ENCODE measurements at places on chromosomes 3 and 15.

GRCh38 chr15:53962646-53963561 lies 15.3 kb upstream of the UNC13C start:
- peak; percentile 26 for DNase-seq

DNA sequence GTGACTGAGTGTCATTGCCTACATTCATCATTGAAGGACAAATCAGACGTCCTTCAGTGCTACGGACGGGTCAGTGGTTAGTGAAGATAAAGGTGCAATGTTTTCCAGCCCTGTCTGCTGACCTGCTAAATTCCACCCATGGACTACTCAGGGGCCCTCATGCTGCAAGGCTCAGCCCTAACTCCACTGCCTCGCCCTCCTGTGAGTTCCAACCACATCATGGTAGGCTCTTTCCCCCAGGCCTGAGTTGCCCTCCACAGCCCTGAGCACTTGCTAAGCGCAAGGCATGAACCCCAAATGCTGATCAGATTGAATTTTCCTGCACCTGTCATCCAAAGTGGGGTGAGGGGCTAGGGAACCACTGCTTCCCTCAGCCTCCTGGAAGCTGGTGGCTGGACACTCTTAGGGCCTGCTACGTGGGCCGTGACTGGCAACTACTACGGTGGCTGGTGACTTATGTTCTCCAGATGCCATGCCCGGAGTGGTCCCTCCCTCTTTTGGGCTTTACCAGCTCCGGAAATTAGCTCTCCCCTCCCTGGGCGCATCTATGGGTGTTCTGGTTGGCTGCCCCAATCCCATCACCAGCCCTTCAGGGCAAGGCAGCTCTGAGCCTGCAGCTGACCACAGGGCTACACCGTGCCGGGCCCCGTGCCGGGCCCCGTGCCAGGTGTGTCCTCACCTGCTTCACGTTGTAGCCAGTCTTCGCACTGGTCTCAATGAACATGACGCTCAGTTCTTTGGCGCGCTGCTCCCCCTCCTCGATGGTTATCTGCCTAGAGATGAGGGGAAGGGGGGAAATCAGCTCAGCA lies 32.1 kb downstream of the SRPRB start:
- DNase-seq: no peak

DNA sequence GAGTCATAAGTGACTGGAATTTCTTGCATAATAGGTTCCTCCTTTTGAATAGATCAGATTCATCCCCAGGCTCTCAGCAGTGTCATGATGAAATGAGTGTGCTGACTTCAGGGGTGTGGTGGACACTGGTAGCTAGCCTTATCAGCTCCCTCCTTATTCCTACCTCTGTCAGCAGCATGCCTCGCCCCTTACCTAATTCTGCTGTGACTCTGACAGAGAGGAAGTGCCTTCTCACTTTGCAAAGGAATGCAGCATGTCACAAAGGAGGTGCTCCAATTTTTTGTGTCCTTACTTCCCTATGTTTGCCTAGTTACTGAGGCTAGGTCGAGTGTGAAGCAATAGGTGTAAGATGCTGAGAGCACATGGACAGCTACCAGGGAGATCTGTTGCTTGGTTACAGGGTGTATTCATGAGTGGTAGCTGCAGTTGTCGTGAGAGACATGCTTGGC lies 90.6 kb downstream of the TNFAIP8L3 start:
- DNase-seq: peak; percentile 91

- no peak for DNase-seq
Observed at GRCh38 chr3:35437381-35437780, 201.9 kb upstream of the ARPP21 start.

DNA sequence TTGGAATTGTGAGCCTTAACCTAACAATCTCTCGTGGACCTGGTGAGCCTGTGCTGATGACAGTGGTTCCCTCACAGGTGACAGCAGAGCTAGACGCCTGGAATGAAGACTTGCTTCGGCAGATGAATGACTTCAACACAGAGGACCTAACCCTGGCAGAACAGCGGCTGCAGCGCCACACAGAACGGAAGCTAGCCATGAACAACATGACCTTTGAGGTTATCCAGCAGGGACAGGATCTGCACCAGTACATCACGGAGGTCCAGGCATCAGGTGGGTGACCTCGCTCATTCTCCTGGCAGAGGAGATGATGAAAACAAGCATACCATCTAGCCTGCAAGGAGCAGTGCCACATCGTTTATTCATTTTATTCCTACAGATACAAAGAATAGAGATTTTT lies 316.9 kb upstream of the UMPS start:
- DNase-seq: no peak

- peak; percentile 96 for DNase-seq
Observed at GRCh38 chr15:90101969-90102890, at the start of gene IDH2. Gene IDH2 (minus strand): TSS chr15:90102468. CDS start chr15:90102390, 78 bp downstream.

DNA sequence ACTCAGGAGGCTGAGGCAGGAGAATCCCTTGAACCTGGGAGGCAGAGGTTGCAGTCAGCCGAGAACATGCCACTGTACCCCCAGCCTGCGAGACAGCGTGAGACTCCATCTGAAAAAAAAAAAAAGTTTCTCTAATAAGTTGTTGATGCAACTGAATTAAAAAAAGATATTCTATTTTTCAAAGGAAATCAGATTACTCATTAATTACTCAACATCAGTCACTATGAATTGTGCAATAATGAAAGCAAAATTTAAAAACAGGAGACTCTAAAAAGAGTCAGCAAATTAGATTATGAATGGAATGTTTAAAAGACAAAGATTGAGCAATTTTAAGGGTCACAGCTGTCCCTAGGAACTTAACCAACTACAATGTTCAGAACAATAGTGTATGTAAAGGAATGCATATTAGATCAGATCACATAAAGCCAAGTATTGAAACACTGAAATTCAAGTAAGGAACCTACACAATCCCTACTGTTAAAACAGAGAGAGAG lies 60.2 kb upstream of the SLC4A7 start:
- peak; percentile 83 for DNase-seq

DNA sequence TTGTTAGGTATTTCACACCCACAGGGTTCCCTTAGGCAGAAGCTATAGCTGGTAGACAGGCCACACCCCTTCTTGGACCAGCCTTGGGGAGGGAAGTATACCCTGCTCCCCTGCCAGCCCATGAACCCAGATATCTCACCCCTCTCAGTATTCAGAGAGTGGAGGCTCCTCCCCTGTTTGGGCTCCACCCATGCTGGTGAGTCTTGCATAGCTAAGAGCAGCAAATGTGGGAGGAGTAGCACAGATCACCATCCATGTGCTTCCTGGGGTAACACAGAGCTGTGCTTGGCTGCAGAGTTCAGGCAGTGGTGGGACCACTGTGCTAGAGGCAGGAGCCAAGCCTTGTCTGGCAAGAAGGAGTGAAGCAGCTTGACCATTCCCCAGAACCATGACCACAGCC lies 427.2 kb downstream of the ZIC1 start:
- peak; percentile 8 for DNase-seq

DNA sequence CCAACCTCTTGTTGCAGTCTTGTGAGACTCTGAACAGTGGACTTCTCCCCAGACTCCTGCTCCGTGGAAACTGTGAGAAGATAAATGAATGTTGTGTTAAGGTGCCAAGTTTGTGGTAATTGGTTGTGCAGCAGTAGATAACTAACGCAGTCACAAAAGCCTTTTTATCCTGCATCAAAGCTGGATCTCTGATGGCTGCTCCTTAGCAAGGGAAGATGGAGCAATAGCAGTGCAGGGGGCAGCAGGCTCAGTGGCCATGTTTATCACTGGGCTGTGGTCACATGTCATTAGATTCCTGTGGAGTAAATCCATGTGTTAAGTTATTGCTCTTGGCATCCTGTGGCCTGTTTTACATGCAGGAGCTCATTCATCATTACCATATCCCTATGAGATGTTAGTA lies 13.5 kb downstream of the CMTM7 start:
- no peak for DNase-seq

- peak; percentile 74 for DNase-seq
Observed at GRCh38 chr3:157794771-157795170, 291.6 kb upstream of the VEPH1 start.

- no peak for DNase-seq
Observed at GRCh38 chr15:67218428-67218827, 36.0 kb downstream of the AAGAB start.

DNA sequence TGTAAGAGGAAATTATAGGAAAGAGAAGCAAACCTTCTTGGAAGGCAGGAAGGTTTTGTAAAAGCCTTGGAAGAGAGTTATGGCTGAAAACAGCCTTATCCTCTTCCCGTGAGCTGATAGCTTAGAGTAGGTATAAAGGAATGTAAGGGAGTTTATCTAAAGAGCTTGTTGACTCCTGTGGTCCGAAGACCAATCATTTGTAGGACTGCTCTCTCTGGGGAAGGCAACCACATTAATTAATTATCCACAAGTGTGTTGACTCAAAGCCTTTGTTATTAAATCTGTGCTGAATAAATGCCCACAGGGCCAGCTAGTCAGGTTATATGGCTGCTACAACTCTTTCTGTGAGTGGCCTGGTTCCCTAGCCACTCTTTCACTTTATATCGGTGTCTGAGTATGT lies 452.1 kb upstream of the RASGRP1 start:
- peak; percentile 54 for DNase-seq

GRCh38 chr15:38882221-38882620 lies 317.6 kb upstream of the RASGRP1 start:
- peak; percentile 37 for DNase-seq

DNA sequence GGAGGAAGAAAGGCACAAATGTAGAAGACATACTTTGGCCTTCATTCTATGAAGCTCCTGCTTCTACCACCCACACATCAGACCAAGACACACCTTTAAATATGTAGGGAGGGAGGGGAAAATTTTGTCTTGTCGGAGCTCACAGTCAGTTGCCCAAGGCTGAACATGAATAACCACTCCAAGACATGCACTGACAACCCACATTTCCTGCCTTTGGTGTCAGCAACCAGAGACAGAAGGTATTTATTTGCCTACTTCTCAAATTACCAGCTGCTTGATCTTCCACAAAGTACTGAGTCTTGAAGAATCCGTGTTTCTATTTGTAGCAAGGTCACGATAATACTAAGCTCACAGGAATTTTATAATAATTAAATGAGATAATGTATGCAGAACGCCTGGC lies 169.7 kb downstream of the KCNMB2 start:
- no peak for DNase-seq

- no peak for DNase-seq
Observed at GRCh38 chr15:80240276-80240675, 11.7 kb downstream of the CTXND1 start.

DNA sequence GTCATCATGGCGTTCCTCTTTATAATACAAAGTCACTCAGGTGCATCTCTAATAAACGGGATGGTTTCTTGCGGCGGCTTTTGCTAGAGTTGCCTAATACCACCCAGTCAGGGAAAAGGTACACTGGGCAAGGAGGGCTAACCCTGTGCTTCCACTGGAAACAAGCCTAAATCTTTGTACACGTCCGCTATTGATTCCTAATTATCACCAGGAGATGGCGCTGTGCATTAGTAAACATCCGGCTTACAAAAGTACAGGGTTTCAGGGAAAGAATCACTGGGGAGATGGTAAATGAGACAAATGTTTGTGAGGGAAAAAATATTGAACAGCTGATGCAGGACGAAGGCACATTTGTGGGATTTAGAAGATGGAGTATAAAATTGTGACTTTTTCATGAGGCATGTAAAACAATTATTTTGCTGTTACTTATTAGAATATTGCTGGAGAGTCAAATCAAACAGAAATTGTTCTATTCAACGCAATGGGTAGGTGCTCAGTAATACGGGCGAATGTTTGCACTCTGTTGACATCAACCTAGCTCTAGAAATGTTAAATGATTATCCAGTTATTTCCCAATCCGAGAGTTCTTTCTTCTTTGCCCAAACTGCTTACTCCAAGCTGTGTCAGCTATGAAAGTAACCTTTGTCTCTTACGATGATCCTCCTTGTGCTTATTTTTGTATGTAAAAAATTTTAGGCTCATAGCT lies 50.6 kb downstream of the GMNC start:
- peak; percentile 79 for DNase-seq

GRCh38 chr15:100250176-100250800 lies 91.5 kb downstream of the ADAMTS17 start:
- no peak for DNase-seq

DNA sequence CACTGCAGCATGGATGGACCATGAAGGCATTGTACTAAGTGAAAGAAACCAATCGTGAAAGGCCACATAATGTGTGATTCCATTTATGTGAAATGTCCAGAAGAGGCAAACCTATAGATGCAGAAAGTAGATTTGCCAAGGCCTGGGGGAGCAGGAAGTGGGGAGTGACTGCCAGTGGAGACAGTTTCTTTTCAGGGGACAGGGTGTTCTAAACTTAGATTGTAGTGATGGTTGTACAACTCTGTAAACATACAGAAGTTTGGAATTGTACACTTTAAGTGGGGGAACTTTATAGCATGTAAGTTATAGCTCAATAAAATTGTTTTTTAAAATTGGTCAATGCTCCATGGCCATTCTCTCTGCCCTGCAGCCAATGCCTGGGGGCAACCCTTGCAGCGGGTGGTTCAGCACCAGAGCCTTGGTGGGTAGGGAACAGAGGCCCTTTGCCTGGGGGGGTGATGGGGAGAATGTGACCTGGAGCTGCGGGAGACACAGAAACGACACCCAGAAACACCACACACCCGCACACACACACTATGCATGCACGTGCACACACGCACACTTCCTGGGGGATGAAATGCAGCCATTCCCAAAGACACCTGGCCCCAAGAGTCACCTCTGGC lies 43.1 kb downstream of the DNAJB8 start:
- DNase-seq: no peak

DNA sequence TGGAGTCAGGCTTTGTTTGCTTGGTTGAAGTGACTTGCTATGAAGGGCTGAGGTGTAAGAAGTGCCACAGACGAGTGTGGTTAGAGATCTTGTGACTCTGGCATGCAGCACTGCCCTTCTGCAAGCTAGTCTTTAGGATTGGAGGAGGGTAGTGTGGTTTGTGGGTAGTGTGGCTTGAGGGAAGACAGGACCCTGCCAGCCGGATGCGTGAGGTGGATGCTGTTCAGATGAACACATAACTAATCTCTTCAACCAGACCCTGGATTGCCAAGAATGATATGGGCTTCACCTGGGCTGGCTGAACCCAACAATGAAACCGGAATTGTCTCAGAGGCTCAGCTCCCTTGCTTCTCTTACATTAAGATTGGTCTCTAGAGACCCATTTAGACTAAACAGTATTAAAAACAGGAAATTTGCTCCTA lies 32.7 kb downstream of the STARD9 start:
- no peak for DNase-seq

DNA sequence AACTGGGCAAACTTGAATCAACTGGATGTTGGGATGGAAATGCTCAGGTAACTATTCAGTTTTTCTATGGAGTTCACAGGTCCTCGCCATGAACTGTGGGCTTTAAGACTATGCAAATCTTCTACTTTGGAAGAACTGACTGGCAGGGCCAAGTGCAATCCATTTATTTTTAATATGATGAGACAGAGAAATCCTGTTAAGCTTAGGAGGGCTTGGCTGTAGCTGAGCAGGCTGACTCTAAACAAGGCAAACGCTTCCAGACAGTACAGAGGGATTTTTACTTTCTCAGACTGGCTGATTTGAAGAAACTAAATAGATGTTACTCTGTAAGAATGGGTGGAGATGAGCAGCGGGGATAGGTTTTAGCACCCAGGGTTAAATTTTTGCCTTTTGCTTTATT lies 194.2 kb upstream of the ICE2 start:
- no peak for DNase-seq

GRCh38 chr15:85582131-85583079 lies 202.0 kb downstream of the AKAP13 start:
- peak; percentile 84 for DNase-seq

GRCh38 chr3:53030619-53031449 lies 15.0 kb downstream of the SFMBT1 start:
- DNase-seq: no peak

GRCh38 chr3:127669541-127670228 lies 3.1 kb upstream of the ABTB1 start:
- no peak for DNase-seq
